ENCODE measurements at places on chromosomes 13 and 19.
A peak's percentile ranks its signal among the peaks of the same experiment; 100 is the strongest.

GRCh38 chr19:18995804-18996241, 37.5 kb downstream of the SUGP2 start:
- DNase-seq = peak; percentile 78

DNA sequence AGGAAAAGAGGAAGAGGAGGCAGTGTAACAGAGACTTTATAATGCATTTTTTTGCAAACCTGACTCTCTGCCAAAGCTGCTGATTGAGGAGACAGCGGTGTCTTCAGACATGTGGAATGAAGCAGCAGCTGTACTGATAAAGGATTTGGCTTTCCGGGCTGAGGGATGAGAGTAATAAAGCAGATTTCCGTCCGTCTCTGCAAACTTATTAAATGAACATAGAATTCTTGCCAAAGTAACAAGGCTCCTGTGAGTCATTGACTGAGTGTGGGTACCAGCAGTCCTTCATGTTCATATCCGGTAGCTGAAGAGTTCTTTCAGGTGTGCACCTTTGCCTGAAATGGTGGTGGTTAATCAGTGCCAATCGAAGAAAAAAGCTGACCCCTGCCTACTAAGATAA, 112.6 kb downstream of the LIG4 start:
- DNase-seq = no peak

DNA sequence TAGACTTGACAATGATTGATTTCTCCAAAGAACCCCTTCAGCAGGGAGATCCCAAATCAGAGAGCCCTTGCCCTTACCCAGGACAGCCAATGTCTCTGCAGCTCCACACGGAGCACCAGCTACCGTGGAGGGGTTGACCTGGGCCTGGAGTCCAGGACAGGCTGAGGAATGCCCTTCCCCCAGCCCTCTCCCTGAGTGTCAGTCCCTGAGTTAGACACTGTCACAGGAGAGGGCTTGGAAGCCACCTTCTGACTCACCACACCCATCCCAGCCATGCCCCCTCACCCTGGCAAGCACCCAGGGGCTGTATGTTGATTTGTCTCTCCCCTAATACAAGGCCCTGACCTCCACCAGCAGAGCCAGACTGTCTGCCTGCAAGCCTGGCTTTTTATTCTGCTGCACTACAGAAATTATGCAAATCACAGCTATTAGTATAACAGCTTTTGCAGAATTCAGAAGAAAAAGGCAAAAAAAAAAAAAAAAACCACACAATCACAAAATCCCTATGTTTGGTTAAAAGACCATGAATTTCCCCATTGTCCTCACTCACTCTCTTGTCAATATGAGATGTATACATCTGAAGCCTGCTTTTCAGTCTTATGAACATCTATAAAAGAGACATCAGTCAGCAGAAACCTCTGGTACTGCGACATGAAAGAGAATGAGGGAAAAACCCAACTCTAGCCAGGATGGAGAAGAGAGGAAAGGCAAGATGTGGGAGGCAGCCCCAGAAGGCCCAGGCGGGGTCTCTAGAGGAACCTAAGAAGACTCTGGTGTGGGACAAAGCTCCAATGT, 240.7 kb downstream of the UQCRFS1 start:
- DNase-seq = no peak

DNA sequence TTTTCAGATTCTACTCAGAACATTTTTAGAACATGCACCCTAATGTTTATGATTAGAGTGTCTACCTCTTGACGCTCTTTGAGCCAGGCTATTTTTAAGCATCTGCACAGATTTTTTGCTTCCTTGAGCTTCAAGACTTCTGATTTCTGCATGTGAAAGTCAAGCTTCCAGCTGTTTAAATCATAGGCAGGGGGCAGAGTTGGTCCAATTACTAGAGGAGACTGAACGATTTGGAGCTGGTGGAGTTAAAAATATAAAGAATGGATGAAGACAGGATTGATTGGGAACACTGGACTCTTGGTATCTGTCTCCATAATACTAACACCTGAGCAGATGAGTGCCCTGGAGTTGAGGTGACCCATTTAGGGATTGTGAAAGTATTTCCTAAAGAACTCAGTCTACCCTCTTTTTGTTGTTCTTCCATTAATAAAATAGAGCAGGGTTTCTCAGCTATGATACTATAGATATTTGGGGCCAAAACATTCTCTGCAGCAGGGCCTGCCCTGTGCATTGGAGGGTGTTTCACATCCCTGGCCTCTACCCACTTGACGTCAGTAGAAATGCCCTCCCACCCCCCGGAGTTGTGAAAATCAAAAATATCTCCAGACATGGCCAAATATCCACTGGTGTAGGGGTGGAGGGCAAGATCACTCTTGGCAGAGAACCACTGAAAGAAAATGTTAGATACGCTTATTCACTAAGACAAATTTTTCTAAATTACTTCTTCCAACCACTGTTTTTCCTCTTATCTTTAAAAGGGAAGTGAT, 160.1 kb downstream of the COG6 start:
- DNase-seq = no peak

- peak; percentile 79 for DNase-seq
Observed at GRCh38 chr19:54464044-54464629, 559 bp upstream of the LENG9 start.

- DNase-seq = no peak
Observed at GRCh38 chr13:28408235-28408848, 86.6 kb downstream of the FLT1 start.

- no peak for DNase-seq
Observed at GRCh38 chr13:75226733-75227435, 255.1 kb downstream of the TBC1D4 start.

DNA sequence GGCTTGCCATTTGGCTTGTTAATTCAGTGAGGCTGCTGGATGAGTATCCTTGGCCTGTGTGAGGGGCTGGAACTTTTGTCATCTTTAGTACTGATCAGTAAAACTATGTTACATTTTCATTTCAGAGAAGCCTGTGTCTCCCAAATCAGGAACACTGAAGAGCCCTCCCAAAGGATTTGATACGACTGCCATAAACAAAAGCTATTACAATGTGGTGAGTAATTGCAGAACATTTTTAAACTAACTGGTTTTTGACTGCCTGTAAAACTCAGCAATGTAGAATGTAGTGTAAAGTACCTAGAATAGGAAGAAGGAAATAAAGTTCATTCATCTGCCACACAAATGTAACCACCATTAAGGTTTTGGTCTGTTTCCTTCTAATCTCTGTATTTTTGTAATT, 87.4 kb upstream of the TEX29 start:
- DNase-seq = no peak

- peak; percentile 3 for DNase-seq
Observed at GRCh38 chr13:36345438-36346221, 564 bp downstream of the SPART start.

- DNase-seq = peak; percentile 78
Observed at GRCh38 chr19:41882568-41883462, at the start of gene ARHGEF1. Gene ARHGEF1 (plus strand): TSS chr19:41883184. CDS start chr19:41888083, 4,899 bp downstream.

- DNase-seq = no peak
Observed at GRCh38 chr13:79084802-79085424, 321.1 kb downstream of the RBM26 start.

GRCh38 chr19:4519521-4520277, 1.4 kb upstream of the PLIN4 start:
- DNase-seq = no peak

GRCh38 chr13:99002172-99002710, 24.4 kb upstream of the DOCK9 start:
- DNase-seq = no peak

DNA sequence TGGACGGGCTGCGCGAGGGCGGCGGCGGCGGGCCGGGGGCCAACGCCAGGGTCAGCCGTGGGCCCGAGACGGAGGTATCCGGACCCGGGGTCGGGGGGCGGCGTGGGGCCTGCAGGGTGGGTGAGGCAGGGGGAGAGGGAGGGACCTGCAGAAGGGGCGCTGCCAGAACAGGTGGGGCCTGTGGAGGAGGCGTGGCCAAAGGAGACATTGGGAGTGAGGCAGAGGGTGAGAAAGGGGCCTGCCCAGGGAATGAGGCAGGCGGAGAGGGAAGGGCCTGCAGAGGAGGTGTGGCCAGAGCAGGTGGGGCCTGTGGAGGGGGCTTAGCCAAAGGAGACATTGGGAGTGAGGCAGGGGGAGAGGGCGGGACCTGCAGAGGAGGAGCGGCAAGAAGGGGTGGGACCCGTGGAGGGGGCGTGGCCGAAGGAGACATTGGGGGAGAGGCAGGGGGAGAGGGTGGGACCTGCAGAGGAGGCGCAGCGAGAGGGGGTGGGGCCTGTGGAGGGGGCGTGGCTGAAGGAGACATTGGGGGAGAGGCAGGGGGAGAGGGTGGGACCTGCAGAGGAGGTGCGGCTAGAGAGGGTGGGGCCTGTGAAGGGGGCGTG, 4.2 kb downstream of the PRR36 start:
- DNase-seq = peak; percentile 26

DNA sequence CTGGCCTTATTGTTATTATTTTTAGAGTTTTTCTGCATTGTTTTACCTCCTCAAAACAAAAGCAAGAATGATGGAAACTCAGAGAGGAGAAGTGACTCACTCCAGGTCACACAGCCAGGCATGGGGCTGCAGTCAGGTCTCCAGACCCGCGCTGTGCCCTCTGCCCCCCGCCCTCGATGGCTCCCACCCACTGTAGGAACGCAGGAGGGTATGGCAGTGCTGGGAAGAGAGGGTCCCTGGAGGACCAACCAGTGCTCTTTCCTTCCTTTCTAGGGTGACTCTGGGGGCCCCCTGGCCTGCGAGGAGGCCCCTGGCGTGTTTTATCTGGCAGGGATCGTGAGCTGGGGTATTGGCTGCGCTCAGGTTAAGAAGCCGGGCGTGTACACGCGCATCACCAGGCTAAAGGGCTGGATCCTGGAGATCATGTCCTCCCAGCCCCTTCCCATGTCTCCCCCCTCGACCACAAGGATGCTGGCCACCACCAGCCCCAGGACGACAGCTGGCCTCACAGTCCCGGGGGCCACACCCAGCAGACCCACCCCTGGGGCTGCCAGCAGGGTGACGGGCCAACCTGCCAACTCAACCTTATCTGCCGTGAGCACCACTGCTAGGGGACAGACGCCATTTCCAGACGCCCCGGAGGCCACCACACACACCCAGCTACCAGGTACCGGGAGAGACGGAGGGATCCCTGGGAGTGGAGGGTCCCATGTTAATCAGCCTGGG, 5.6 kb downstream of the TIMM13 start:
- no peak for DNase-seq

DNA sequence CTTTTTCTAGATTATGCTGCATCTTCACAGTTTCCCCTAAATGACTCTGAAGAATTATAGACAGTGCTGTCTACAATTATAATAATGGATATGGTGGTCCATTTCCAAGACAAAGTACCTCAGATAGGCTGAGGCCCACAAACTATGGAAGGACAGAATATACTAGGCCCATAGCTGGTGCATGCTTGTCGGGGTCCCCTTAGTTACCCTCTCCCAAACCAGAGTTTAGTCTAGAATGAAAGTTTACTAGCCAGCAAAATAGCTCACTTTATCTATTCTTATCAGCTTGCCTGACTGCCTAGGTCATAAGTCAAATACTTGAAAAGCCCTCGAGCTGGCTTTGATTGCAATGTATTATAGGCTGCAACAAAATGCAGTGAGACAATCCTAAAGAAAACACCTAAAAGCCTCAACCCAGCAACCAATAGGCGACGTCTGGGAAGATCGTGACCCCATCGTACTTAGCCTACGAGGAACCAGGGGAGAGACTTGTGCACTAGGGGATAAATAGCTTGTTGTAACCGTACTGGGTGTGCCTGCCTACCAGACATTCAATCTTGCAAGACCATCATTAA, 785 bp upstream of the IGFL2 start:
- DNase-seq = no peak

- DNase-seq = no peak
Observed at GRCh38 chr19:30325676-30326392, 46.4 kb upstream of the ZNF536 start.

GRCh38 chr13:33307843-33308242, 22.3 kb upstream of the STARD13 start:
- DNase-seq = no peak

GRCh38 chr13:100588331-100589177, at the start of gene GGACT:
Gene GGACT (minus strand): TSS chr13:100588789. CDS start chr13:100532591, 56,198 bp downstream.
- peak; percentile 89 for DNase-seq

DNA sequence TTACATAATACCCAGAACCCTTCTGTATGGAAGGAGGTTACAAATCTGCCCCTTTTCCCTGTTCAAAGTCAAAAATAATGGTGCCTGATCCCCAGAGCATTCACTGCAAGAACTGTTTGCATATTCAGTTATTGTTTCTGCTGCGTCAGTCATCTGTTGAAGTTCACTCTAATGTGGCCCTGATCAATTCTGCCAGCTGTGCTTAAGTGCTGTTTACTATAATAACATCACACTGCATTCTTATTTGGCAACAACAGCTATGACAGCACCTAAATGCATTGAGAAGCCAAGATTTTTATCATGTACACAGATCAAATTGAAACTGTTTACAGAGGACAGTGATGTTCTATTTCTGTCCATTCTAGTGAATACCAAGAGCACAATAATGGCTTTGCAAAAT, 115.9 kb downstream of the DACH1 start:
- no peak for DNase-seq

DNA sequence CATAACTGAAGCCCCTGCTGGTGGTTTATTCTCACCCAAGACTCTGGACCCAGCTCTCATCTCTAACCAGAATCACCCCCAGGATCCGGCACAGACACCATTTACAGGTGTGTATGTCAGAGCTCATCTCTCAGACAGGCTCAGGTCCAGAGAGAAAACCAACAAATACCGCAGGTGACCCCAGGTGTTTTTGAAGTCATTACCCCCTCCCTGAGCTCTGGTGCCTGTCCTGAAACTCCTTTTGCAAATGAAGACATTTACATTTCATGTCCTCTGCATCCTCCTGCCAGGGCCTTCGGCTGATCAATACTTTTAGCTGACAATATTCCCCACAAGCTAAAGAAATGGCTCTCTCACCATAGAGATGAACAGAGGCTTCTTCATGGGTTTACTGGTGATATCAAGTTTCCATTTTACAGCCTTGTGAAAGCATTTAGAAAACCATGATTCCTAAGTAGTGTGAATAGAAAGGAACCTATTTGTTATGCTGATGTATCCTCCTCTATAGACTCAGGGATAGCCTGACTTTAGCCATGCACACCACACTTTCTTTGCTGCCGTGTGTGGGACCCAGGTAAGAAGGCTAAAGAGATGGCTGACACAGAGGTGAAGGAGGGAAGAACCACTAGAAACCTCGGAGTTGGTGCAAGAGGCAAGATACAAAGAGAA, 131.3 kb downstream of the KCTD15 start:
- DNase-seq = no peak

GRCh38 chr19:50567052-50567841, 988 bp downstream of the LRRC4B start:
- DNase-seq = no peak

GRCh38 chr13:76944456-76944855, 3.9 kb upstream of the ACOD1 start:
- no peak for DNase-seq

- no peak for DNase-seq
Observed at GRCh38 chr13:29892151-29892550, 41.7 kb upstream of the UBL3 start.

All from germinal center (tissue), 1 donor.